ENCODE measurements at places on chromosomes 4 and X. TPM values are rescaled to one million over a fixed set of nuclear protein-coding genes. Genes with fewer than 3 reads are reported as not detected.

GRCh38 chr4:183658362-183659028 lies 490 bp downstream of the RWDD4 start:
- DNase-seq, result no peak

- no peak for DNase-seq
Measured at GRCh38 chr4:111722213-111722720, 423.0 kb upstream of the FAM241A start.

Gene DAPP1
- not detected for total RNA-seq

Gene SMIM10L2A
- 0.29 TPM for total RNA-seq

GRCh38 chr4:31647786-31648185 lies 927.6 kb downstream of the PCDH7 start:
- DNase-seq, result no peak

DNA sequence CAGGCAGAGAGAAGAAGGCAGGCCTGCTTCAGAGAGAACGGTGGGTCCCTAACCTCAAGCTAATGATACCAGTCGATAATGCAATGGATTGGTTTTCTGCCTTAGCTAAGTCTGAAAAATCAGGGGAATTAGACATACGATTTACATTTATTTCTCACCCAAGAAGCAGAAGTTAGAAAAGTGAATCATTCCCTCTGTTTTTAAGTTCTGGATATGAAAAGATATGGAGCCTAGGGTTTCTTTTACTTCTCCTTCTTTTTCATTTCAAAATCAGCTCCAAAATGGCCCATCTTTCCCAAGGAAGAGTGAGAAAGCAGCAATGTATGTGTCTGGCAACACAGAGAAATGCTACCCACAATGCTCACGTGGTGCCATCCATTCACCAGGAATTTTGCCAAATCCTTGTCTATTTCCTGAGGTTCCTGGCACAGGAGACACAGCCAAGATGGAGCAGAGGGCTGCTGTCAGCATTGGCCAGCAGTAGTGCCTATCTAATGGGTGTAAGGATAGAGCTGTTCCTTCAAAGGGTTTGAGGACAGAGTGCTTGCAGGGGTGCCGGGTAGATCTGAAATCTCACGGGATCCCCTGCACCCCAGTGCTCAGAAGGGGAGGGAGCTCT lies 231.5 kb downstream of the MAML3 start:
- DNase-seq, result peak; percentile 65

DNA sequence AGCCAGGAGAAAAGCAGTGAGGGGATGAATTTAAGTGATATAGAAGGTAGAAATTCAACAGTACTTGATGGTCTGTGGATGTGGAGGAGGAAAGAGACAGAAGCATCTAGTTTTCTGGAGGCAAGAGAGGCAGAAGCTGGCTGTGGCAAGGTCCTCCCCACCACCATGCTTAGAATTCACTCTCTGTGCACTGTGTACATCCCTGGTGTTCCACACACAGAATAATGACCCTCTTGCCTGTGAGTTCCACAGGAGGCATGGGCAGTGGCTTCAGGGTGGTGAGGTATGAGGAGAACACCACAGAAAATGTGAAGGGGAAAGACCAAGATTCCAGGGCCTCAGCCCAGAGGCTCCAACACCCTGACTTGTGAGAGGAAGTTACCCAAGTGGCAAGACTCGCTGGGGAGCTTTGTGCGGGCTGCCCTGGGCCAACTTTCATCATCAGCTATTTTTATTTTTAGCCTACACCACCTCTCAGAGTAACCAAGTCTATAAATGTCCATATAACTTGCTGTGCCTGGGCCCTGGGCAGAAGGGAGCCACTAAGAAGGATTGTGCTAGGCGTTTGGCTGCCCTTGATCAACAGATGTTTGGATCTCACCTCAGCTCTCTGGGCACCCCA lies 7.8 kb upstream of the INTS6L start:
- no peak for DNase-seq

DNA sequence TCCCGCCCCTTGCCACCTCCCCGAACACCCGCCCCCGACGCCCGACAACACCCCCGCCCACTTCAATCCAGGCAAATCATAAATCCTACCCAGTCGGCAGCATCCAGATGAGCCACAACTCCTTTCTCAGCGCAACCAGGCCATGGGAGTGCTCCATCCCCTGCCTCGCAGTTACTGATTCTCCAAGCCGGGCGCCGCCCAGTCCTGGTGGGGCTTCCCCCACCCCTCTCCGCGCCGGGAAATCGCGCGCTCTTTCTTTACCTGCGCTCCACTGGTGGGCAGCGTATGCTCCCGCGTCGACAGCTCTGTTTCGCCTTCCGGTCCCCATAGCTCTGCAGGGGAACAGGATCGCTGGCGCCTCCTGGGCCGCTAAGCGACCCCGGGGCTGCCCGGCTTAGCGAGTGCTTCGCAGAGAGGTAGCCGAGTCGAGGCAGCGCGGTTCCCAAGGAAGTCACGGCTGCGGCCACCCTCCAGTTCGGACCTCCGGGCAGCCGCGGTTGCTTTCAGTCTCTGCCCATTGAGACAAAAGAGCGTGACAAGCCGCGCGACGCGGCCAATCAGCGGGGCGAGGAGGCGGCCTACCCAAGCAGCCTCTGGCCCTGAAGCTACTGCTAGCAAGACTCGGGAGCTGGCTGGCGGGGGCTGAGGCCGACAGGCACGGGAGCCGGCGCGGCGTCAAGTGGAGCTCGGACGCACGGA lies 43.7 kb upstream of the TMSB15B start:
- DNase-seq, result peak; percentile 11

Gene KIT
- total RNA-seq, result 10.4 TPM

Gene ASB5
- 0.12 TPM for total RNA-seq

- peak; percentile 79 for DNase-seq
Measured at GRCh38 chrX:23373129-23373804, 38.6 kb downstream of the PTCHD1 start.

DNA sequence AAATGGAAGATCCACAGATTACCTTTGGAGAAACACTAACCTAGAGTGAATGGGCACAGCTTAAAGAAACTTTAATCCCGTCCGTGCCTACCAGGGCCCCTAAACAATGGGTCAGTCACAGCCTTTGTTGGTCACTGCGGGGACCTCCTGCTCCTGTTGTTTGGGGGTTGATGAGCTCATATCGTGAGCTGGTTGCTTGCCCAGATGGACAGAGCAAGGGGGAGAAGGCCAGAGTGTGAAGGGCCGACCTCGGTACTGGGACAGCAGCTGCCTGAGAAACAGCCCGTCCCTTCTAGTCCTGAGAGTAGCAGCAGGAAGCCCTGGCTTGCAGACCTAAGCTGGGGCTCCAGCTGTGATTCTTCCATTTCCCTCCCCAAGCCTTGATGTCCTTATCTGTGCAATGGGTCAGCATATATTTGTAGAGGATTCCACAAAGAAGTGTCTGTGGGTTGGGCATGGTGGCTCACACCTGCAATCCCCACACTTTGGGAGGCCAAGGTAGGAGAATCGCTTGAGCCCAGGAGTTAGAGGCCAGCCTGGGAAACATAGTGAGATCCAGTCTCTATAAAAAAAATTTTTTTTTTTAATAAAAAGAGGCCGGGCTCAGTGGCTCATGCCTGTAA lies 69.6 kb upstream of the SLC34A2 start:
- no peak for DNase-seq

Gene PDGFRA
- total RNA-seq, result 0.10 TPM

- DNase-seq, result no peak
Measured at GRCh38 chr4:121654738-121655137, 42.0 kb downstream of the ANXA5 start.

GRCh38 chr4:123342498-123342897 lies 54.1 kb upstream of the SPRY1 start:
- no peak for DNase-seq

Gene VSIG4
- not detected for total RNA-seq

Data from A172 (cell line).